ENCODE measurements at places on chromosomes 6 and 20. TPM values are rescaled to one million over a fixed set of nuclear protein-coding genes. Genes with fewer than 3 reads are reported as not detected.

GRCh38 chr6:25387911-25388310, 108.7 kb downstream of the CARMIL1 start:
- DNase-seq, result no peak

DNA sequence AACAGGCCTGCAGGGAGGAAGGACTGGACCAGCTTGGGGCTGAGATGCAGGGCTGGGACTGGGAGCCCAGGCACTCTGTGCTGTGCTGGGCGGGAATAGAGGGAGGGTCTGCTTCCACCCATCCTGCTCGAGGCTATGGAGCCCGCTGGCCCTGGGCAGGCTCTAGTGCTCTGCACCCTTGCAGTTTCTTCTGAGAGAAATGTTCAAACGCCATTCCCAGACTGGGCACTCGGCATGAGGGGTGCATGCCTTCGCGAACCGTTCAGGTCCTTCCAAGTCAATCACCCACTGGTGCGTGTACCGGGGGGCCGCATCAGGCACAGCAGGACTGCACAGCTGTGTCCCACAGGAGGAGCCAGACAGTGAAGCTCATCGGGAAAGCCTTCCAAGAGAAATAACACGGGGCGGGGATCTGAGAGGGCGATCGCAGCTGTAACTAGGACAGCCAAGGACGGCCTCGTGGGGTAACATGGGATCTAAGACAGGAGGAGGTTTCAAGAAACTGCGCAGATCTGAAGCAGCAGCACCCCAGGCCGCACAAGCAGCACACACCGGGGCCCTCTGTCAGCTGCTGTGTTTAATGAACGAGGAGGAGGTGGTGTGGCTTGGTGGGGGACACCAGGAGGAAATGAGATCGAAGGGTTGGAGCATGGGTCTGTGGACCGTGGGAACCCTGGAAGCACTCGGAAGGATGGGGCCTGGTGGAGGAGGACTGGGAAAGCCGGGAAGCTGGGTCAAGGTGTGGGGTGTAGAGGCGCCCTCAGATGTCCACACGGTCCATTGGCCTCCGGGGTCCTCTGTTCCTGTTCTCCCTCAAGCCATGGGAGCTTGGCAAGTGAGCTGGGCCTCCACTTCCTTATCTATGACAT, 26.1 kb upstream of the PYGB start:
- no peak for DNase-seq

- no peak for DNase-seq
Observed at GRCh38 chr6:25685251-25685650, 33.2 kb downstream of the SCGN start.

DNA sequence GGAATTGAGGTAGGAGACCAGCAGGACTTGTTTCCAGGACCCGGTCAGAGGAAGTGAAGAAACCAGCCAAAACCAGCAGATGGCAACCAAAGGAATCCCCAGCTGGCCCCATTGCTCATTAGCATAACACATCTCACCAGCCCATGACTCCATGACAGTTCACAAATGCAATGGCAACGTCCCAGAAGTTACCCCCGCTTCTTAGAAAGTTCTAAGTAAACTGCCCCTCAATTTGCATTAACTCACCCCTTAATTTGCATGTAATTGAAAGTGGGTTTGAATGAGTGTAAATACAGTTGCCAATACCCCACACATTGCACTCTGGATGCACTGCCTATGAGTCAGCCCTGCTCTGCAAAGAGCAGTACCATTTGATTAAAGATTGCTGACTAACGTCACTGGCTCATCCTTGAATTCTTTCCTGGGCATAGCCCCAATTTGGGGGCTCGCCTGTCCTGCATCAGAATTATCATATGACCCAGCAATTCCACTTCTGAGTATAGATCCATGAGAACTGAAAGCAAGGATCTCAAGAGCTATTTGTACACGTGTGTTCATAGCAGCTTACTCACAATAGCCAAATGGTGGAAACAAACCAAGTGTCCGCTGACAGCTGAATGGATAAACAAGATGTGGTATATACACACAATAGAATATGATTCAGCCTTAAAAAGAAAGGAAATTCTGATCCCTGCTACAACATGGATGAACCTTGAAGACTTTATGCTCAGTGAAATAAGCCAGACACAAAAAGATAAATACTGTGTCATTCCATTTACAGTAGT, 36.4 kb downstream of the MYLK4 start:
- peak; percentile 23 for DNase-seq

Gene NFATC2
- 5.1 TPM for total RNA-seq

Gene C2
- 11.9 TPM for total RNA-seq

DNA sequence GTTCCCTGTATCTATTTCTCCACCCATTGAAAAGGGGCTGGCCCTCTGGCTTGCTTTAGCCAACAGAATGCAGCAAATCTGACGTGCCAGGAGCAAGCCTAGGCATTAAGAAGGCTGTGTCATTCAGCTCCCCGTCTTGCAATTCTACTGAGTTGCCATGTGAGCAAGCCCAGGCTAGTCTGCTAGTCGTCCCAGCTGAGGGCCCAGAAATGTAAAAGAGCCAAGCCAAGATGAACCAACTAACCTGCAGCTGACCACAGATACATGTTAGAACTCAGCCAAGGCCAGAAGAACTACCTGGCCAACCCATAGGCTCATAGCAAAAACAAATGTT, 30.1 kb downstream of the PREP start:
- DNase-seq, result no peak

GRCh38 chr6:106512968-106513574, 116.2 kb downstream of the RTN4IP1 start:
- DNase-seq, result no peak

DNA sequence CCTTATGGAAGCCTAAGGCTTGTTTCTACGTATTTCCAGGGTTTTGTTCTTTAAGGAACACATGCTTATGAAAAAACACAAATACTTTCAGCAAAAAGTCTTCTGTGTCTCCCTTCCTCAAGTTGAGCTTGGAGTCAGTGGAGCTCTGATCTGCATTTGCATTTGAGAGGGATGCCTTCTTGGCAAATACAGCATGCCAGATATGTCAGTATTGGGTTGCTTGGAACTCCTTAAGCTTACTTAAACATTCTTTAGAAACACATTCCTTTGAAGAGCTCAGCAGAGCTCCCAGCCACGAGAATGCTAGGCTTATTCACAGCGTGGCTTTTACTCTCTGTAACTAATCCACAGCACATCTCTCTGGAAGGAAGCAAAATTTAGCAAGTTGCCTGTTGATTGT, 68.3 kb downstream of the ANKRD6 start:
- no peak for DNase-seq

- no peak for DNase-seq
Observed at GRCh38 chr6:102961902-102962301, 1568.4 kb downstream of the GRIK2 start.

Gene NNAT
- total RNA-seq, result not detected

DNA sequence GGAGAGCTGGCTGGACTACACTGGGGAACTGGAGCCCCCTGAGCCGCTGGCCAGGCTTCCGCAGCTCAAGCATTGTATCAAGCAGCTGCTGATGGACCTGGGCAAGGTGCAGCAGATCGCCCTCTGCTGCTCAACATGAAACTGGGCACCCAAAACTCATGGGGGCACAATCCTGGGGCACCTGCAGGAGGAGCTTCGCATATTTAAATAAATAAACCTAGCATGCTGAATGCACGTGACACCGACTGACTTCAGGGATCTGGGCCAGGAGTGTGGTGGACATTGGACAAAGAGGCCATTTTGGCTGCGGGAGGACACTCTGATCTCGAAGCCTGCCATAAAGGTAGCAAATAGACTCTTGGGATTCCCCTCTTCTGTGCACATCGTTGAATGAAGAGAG, 6.8 kb downstream of the SCAND1 start:
- no peak for DNase-seq

Gene POM121L2
- not detected for total RNA-seq

DNA sequence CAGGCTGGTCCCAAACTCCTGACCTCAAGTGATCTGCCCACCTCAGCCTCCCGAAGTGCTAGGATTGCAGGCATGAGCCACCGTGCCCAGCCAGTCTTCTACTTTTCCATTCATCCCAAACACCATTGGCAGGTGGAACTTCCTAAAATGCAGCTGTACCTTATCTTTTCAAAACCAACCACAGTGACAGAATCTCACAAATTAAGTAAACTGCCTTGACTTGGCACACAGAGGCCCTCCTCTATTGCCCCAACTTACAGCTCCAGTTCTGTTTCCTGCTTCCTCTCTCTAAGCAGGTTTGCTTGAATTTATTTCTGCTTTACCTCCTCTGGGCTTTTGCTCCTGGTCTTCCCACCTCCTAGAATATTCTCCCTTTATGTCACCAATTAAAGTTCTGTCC, 7.6 kb downstream of the MYB start:
- DNase-seq, result no peak

DNA sequence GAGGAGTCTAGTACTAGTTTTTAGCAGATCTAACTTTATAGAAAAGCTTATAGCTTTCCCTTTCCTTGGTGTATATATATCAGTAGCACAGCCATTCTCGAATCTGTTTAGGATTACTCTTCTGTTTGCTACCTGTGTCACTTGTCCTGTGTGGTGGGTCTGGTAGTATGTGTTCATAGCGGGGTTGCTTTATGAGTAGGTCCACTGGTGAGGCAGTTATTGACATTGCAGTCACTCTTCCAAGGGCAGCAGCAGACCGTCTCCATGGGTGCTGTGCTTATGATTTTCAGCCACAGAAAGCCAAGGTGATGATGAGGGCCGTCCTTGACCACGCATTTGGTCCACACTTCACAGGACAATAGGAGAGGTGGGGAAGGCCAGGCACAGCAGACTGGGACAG, 171.5 kb downstream of the CDKAL1 start:
- DNase-seq, result no peak

Gene FOXC1
- 5.8 TPM for total RNA-seq

DNA sequence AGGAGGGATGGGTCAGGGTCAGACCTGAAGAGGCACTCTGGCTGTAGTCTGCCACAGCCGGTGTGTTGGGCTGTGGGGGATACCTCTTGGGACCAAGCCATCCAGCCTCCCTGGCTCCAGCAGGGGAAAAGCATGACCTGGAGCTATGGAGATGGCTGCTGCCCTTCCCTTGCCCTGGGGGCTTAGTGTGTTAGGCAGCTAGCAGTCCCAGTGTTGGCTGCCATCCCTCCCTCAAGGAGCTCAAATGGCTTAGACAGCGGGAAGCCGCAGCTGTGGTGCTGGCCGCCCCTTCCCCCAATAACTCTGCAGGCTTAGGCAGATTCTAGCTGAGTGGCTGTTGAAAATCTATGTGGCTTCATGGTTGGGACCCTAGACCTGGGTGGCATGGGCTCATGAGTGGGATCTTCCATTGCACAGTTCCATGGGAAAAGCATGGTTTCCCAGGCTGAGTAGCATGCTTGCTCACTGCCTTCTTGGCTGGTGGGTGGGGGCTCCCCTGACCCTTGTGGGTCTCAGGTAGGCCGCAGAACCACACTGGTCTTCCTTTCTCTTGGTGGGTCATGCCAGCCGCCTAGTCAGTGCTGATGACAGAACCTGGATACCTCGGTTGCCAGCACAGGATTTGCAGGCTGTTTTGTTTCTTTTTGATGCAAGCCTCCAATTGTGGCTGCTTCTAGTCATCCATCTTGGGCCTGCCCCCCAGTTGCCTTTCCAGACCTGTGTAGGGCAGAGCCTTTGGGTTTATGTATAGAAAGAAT, 69.0 kb upstream of the AHI1 start:
- DNase-seq, result no peak

DNA sequence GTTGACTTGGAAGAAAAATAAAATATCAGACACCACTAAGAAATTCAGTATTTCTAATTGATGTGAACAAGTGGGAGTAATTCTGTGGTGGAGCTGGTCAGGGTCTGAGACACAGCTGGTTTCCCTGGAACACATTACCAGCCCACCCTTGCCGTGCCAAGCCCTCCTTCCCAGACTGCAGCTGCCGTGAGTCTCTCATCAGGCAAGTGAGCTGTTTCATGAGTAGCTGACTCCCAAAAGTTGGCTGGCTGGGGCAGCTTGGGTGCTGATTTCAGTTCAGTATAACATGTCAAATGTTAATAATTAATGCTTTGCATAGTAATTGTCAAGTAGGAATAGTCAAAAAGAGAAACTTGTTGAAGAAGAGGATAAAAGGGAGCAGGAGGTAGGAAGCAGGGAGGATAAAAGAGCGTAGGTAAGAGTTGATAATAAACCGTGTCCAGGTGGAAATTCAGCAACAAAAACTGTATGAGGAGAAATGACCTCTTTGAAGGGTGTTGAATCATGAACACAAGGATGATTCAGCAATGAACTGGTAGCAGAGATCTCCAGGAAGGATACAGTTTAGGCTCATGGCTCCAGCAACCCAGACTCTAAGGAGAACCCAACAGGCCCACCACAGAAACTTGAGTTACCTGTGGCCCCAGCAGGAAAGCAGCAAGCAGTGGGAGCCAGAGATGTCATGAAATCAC, 110.9 kb upstream of the SSTR4 start:
- DNase-seq, result peak; percentile 44

Gene HLA-DMB
- total RNA-seq, result 11.1 TPM

DNA sequence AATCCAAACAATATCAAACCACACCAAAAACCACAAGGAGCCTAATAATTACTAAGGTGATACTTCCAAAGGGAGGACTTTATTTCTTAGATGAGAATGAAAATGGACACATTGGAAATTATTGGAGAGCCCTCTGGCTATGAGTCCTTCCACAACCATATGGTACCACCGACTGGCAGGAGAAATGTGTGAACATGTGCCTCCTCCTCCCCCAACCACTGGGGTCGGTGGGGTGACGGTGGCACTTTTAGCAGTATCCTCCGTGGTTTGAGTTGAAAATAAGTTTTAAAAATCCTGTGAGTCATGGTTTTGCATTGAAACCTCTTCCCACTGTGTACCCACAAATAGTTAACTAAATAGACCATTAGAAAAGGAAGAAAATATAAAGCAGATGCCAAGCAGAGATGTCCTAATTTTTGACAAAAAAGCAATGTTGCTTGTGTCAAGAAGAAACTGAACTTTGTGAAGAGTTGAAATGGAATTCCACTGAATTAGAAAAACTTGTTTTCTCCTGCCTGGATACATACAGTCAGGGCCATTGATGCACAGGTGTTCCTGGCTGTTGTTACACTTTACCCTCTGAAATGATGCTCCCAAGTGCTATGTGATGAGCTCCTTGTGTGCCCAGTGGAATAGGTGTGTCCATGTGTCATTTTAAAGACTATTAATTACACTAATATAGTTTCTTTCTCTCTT, 3.2 kb downstream of the EDN1 start:
- no peak for DNase-seq

- DNase-seq, result no peak
Observed at GRCh38 chr6:122818866-122819265, 29.8 kb downstream of the SMPDL3A start.

Gene DACT2
- total RNA-seq, result 1.7 TPM

Gene DCDC2
- total RNA-seq, result not detected
